Stimulated activated CD8-positive, alpha-beta memory T cell treated with anti-CD3 and anti-CD28 coated beads, Interleukin-4, amount 100 ng/mL, for 1 hour (primary cell): ENCODE measurements at places on chromosomes 11 and 22.

GRCh38 chr11:123100379-123101085 lies 38.6 kb upstream of the HSPA8 start:
- no peak for DNase-seq

- DNase-seq: no peak
Observed at GRCh38 chr11:20203831-20204230, 43.6 kb upstream of the DBX1 start.

DNA sequence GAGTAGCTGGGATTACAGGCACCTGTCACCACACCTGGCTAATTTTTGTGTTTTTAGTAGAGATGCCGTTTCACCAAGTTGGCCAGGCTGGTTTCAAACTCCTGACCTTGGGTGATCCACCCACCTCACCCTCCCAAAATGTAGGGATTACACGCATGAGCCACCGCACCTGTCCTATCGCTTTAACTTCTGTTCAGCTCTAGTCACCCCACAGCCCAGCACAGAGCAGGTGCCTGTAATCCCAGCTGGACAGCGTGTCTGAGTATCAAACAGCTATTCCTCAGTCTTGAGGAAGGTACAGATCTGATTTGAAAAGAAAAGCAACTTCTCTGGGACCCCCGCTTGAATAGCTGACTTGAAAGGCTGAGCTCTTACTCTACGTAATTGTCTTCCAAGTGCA lies 149.1 kb downstream of the CTTN start:
- DNase-seq: no peak

- DNase-seq: no peak
Observed at GRCh38 chr11:88799771-88800500, 265.8 kb downstream of the GRM5 start.

DNA sequence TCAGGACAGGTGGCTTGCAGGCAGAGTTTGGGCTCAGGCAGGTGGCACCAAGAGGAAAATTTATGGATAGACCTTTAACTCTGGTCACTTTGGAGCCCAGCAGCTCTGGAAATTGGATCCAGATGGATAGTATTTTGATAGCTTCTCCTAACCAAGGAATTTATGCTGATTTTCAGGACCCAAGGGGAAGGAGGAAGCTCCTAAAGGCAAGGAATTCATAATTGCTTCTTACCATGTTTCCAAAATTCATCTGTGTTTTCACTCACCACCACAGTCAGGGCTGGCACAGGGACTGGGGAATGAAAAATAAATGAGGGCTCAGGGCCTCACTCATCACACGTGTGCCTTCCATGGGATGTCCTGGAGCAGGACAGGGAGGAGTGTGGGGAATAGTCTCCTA lies 317.8 kb downstream of the ST3GAL4 start:
- DNase-seq: no peak

GRCh38 chr11:8008212-8008611 lies 21.1 kb downstream of the EIF3F start:
- DNase-seq: no peak

DNA sequence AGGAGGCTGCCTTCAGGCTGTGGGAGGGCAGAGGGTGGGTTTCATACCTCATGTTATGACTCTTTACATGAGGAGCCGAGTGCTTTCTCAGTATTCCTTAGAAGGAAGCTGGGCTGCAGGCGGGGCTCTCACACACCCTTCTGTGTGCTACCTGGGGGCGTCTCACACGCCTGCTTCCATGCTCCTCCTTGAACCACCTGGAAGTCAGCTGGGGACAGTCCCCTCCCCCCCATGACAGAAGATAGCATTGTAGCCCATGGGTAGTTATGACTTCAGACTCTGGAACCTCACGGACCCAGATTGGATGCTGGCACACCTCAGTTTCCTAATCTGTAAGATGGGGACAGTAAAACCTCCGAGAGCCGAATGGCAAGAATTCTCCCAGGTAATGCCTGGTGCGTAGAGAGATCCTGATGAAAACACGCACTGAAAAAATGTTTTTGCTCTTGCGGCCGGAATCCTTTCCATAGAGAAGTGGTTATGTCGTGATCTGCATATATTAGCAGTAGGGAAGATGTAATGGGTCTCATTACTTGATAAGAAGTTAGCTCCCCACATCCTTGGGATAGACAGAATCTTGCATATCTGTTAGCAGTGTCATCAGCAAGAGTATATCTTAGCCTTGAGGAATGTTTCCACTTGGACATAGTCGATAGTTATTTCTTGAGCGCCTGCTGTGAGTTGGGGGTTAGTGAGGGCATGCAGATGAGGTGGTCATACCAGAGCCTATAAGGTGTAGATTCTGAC lies 4.9 kb downstream of the DAGLA start:
- DNase-seq: no peak

DNA sequence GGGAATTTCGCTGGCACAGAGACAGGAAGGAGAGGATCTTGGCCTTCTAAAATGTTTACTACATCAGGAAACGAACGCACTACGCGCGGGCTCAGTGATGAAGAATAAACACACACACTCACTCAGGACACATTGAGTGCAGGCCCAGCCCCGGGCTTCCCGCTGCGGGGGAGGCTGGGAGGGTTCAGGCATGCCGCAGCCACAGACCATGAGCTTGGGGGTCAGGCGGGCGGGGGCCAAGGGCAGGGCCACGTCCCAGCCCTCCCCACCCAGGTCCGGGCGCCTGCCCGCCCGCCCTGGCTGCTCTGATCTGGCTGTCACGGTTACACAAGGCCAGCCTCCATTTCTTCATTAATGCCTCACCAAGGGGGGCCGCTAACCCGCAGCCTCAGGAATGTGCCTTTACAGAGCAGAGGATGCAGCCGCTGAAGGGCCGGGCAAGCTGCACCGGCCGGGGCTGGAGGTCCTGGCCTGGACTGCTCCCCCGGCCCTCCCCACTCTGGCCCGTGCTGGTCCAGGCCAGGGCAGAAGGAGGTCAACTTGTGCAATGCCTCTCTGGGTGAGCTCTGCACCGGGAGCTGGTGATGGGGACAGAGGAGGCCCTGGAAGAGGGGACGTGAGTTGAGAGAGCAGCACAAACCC lies 41.7 kb downstream of the IGF2 start:
- DNase-seq: no peak

GRCh38 chr11:85768473-85769146 lies 42.3 kb downstream of the SYTL2 start:
- no peak for DNase-seq

DNA sequence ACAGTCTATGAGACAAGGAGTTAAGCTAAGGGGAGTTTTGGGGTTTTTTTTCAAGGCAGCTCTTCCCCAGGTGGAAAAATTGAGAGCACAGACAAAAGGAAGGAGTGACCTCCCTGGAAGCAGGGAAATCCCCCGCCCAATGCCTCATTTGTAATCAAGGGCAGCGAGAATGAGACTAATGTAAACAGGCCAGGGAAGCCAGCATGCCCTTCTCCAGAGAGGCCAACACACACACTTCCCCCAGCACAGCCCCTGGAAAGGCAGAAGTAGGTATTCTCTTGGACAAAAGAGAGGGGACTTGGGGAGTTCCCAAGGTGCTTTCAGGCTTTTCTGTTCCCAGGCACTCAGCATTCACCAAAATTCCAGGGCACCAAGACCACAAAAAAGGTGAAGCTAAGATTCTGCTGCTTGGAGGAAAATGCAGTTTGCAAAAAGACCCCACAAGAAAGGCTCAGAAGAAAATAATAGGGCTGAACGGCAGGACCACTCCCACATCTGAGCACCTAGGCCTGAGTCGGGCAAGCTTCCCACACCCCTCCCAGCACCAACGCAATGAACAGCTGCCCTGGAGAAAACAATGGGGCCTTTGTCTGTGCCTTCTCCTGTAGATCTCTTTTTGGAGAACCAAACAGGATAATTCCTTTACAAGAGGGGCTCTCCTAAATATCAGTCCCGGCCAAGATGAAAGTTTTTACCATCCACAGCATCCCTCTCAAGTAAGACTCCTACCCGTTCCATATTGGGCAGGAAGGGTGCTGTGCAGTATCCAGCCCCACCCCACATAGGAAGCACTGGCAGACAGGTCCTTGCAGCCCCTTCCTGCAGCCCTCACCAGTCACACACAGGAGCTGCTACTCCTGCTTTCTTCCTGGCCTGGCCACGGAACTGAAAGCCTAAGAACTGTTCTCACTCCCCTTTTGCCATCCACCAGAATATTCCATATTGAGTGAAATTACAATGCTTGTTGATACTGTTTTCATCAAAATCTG lies 70.7 kb upstream of the AKIP1 start:
- DNase-seq: no peak
